ENCODE measurements at places on chromosomes 7 and 10.

DNA sequence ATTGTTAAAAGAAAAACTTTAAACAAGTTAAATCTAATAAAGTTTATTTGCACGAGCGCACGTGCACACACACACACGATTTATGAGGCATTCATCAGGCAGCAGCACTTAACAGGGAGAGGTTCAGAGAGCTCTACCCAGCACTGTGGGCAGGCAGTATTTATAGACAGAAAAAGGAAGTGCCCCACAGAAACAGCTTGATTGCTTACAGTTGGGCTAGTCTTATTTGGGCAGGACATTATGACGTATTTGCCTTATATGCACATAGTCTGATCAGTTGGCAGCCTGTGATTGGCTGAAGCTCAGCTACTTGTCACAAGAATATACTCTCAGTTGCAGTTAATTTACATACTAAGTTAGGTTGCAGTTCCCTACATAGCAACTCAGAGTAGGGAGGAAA is 1.2 kb upstream of the SDHAF3 start:
- DNase-seq = no peak

DNA sequence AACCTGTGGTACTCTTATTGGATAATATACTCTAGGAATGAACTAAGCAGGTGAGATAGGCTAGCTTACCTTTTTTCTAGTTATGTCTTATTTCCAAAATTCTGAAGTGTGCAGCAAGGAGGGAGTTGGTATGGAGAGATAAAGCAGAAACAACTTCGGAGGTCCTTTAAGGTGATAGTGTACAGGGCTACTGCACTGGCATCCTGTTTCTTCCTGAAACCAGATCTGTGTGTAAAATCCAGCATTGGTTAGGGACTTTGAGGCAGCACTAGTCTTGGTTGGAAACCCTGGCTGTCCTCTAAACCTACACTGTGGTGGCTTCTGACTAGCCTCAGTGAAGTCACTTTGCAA is 66.9 kb upstream of the STRIP2 start:
- no peak for DNase-seq

GRCh38 chr7:108448584-108449505 is 7.4 kb downstream of the NRCAM start:
- DNase-seq = no peak

GRCh38 chr10:63919575-63920279 is 398.5 kb downstream of the REEP3 start:
- no peak for DNase-seq

- DNase-seq = peak; percentile 49
Measured at GRCh38 chr7:601595-602340, 82.1 kb upstream of the PDGFA start.

GRCh38 chr10:119834188-119834587 is 38.5 kb downstream of the MCMBP start:
- no peak for DNase-seq

DNA sequence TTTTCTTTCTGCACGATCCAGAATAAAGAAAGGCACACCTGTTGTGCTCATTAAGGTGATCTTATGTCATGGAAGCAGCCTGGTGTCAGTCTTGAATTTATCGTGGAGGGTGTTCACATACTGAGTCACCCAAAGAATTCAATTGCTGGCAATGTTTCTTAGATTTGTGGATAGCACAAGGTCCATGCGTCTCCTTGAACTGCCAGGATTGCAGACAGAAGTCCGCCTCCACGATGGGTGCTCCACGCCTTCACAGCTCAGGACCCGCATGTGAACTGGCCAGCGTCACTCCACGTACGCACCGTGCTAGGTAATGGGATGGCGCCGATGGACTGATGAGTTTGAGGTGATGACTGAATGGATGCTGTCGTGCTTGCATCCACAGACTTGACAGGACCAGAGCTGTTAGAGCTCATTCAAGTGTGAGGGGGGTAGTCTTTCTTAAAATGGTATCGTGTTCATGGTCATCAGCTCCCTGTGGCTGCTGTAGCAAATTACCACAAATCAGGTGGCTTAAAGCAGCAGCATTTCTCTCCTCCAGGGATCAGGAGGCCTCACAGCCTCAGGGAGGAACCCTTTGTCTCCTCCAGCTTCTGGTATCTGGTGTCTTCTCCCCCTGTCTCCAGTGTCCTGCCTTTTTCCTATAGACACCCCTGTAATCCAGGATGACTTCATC is 65.4 kb upstream of the DNAJB6 start:
- no peak for DNase-seq

DNA sequence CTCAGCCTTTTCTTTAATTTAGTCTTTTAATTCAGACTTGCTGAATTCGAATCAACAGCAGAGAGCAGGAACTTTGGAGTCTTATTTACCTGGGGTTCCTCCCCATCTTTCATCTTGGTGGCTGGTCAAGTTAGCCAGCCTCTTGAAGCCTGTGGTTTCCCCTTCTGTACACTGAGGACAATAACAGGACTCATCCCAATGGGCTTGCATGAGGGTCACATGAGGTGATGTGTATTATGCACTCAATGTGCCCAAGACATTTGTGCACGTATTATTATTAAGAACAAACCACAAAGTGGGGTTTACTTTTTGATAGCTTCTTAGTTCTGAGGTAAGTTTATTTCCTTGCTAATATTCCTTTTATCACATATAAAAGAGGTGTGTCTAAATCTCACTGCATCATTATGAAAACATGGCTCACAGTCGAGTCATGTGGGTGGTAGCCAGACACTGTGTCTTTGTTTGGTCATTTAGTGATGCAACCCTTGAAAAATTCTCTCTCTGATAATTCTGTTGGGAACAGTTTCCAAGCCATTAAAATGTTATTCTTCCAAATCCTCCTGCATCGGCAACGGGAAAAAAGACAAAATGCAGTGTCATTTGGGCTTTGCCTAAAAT is 86.5 kb upstream of the GRB10 start:
- no peak for DNase-seq

GRCh38 chr7:108802650-108803049 is 233.0 kb downstream of the DNAJB9 start:
- DNase-seq = no peak

- DNase-seq = no peak
Measured at GRCh38 chr10:81838950-81839349, 36.0 kb upstream of the NRG3 start.

DNA sequence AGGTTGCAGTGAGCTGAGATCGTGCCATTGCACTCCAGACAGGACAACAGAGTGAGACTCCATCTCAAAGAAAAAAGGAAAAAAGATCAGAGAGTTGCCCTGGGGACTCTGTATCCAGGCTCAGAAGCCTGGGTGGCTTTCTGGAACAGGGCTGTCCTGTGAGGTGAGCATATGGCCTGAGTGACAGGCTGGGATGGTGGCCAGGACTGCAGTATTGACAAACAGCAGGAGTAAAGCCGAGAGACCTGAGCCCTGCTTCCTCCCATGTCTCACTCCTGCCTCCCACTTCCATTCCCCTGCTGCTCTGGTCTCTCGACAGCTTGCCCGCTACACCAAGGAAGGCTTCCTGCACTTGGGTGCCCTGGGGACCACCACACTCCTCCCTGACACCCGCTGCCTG is 578.5 kb downstream of the GALNT17 start:
- no peak for DNase-seq

- DNase-seq = no peak
Measured at GRCh38 chr10:102876747-102877153, 7.5 kb downstream of the AS3MT start.

- DNase-seq = no peak
Measured at GRCh38 chr7:5702876-5703571, 78.4 kb downstream of the RNF216 start.

DNA sequence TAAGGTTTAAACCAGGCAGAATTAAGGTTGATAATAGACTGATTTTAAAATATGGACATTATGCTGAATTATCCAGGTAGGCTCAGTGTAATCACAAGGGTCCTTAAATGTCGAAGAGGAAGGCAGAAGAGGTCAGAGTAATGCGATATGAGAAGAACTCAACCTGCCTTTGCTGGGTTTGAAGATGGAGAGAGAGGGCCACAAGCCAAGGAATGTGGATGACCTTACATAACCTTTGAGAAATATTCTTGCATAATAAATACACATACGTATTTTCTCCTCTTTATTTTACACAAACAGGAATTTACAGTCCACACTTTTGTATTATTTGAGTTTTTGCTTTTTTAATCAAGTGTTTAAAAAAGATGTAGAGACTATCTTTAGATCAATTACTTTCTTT is 88.5 kb downstream of the ST7 start:
- DNase-seq = no peak
